ENCODE measurements at places on chromosomes 6 and 20. TPM values are rescaled to one million over a fixed set of nuclear protein-coding genes. Genes with fewer than 3 reads are reported as not detected.

GRCh38 chr20:44209686-44210405, 725 bp downstream of the OSER1 start:
- peak; percentile 56 for DNase-seq
- H3K36me3 ChIP-seq, result peaks cover 8% of the 10 kb centered on the region
- peaks cover 38% of the 10 kb centered on the region for H3K4me1 ChIP-seq
- no peaks in the 10 kb centered on the region for H3K27me3 ChIP-seq
- H3K4me3 ChIP-seq, result peak overlapping the region; percentile 97

- no peaks in the 10 kb centered on the region for H3K27me3 ChIP-seq
- H3K36me3 ChIP-seq, result 0 out of 2 replicates have a peak, but pooled peaks cover 6% of the 10 kb centered on the region
- peak; percentile 80 for DNase-seq
- H3K27ac ChIP-seq, result no peak overlapping the region
- no peak overlapping the region for H3K4me3 ChIP-seq
These were observed 28.9 kb downstream of the STX7 start for GRCh38 chr6:132483779-132484679.

DNA sequence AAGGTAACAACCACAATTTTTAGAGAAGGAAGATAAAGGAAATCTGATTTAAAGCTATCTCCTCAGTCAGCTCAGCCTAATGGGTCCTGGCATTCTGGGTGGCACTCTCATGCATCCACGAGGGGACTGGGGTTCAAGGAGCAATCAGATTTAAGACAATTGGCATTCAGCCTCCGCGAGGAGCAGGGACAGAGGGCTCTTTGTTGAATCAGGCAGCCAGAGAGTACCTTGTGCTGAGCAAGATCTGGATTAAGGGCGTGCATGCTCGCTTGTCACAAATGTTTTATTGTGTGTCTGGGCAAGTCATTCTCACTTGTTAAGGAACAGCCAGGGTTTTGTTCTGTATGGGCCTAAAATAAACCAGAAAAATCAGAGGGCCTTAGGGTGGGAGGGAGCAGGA, 475.3 kb upstream of the NRSN1 start:
- no peak overlapping the region for H3K4me3 ChIP-seq
- DNase-seq, result no peak

The SYNDIG1 gene
- total RNA-seq, result 2.6 TPM

Measured in GM23248 (cell line).